Activated T-helper 1 cell treated with anti-CD3 and anti-CD28 coated beads, Interleukin-12 subunit alpha, Interleukin-12 subunit beta, Interleukin-2, Interleukin-4 antibody, amounts not matched to agents 30 ng/mL and 10 ng/mL and 1 ng/mL, durations not matched to agents 14 hours and 24 hours and 36 hours (primary cell): ENCODE measurements at places on chromosomes 16 and 17. TPM values are rescaled to one million over a fixed set of nuclear protein-coding genes. Genes with fewer than 3 reads are reported as not detected.

ZNF469 gene
- 0.57 and 0.59 TPM in 2 replicates for total RNA-seq

BTBD17 gene
- not detected in 2 replicates for total RNA-seq

SERPINF2 gene
- 0.12 and 0.41 TPM in 2 replicates for total RNA-seq

KRTAP4-1 gene
- total RNA-seq: not detected in 2 replicates

TTYH2 gene
- 5.7 and 6.8 TPM in 2 replicates for total RNA-seq

- no peak overlapping the region for H3K27ac ChIP-seq
- no peak for DNase-seq
- no peak overlapping the region for H3K4me3 ChIP-seq
- no peaks in the 10 kb centered on the region for H3K27me3 ChIP-seq
Observed at GRCh38 chr16:83715217-83715920, 92.4 kb upstream of the HSBP1 start.

GRCh38 chr17:17088086-17088485 is 45.8 kb downstream of the MPRIP start:
- H3K4me3 ChIP-seq: no peak overlapping the region
- no peaks in the 10 kb centered on the region for H3K27me3 ChIP-seq
- no peak overlapping the region for H3K27ac ChIP-seq
- peaks cover 18% of the 10 kb centered on the region for H3K4me1 ChIP-seq
- peaks cover 7% of the 10 kb centered on the region for H3K36me3 ChIP-seq
- no peak for DNase-seq

DNA sequence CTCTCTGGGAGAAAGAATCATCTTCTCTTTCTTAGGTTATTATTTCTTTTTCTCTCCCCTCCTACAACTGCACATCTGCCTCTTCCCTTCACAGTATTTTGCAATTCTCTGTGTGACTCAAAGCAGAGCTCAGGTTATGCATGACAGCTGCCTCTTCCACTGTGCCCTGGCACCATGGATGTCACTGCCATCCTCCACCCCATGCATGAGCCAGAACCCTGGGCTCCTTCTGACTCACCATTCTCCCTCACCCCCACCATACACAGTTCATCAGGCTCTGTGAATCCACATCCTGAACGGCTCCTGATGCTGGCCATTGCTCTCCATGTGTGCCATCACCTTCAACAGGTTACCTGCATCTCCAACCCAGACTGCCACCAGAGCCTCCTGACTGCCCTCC is 23.9 kb downstream of the CA10 start:
- H3K27me3 ChIP-seq: peaks cover 2% of the 10 kb centered on the region
- DNase-seq: no peak
- H3K36me3 ChIP-seq: no peaks in the 10 kb centered on the region

DNA sequence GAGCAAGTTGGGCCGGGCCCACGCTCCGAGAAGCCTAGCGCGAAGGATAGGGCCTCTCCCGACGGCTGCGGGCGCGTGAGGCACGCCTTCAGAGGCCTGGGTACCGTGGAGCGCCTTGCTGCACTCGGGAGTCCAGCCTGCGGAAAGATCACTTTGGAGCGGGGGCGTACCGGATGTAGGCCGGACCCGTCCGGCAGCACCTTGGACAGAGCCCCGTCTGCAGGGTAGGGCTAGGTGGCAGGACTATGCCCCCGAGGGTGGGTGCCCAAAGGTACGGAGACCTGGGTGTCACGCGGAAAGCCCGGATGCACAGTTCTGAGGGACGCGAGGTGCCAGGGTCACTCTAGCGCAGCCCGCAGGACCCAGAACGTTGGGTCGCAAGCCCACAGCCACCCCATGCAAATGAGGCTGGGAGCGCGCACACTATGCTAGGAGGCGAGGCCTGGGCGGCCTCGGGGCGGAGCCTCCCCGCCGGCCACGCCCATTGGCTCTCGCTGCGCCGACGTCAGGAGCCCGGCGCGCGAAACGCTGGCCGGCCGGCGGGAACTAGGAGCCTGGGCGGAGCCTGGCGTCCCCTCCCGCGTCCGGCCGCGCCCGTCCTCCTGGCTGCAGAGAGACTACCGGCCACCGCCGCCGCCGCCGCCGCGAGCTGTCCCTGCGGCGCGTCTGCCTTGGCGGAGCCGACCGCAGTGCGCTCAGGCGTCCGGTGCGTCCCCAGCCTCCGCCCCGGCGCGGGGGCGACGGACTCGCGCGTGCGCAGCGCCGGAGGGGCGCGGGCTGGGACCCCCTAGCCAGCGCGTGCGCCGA is at the start of gene PAQR4:
Gene PAQR4, plus strand, starts transcription at position 611 of the 807 bp plus-strand sequence. CDS start 327 bp downstream, outside the sequence.
- peaks cover 22% of the 10 kb centered on the region for H3K4me1 ChIP-seq
- peak within 1 kb of the TSS; percentile 52 for H3K27ac ChIP-seq
- peak; percentile 85 for DNase-seq
- peak within 1 kb of the TSS; percentile 78 for H3K4me3 ChIP-seq

- peaks cover 24% of the 10 kb centered on the region for H3K4me1 ChIP-seq
- DNase-seq: no peak
- peak overlapping the region; percentile 94 for H3K4me3 ChIP-seq
- peak overlapping the region; percentile 87 for H3K27ac ChIP-seq
- H3K36me3 ChIP-seq: peaks cover 2% of the 10 kb centered on the region
- no peaks in the 10 kb centered on the region for H3K27me3 ChIP-seq
Observed at GRCh38 chr16:68844211-68844564, 857 bp downstream of the TANGO6 start.

GRCh38 chr17:37489197-37490001 is at the start of gene DUSP14:
Gene DUSP14, plus strand, starts transcription at chr17:37489891. Its CDS starts 22,382 bp downstream, at chr17:37512273.
- peak within 1 kb of the TSS; percentile 94 for H3K4me3 ChIP-seq
- peaks cover 3% of the 10 kb centered on the region for H3K27me3 ChIP-seq
- H3K27ac ChIP-seq: peak within 1 kb of the TSS; percentile 97
- H3K4me1 ChIP-seq: peaks cover 50% of the 10 kb centered on the region
- H3K36me3 ChIP-seq: peaks cover 7% of the 10 kb centered on the region

DNA sequence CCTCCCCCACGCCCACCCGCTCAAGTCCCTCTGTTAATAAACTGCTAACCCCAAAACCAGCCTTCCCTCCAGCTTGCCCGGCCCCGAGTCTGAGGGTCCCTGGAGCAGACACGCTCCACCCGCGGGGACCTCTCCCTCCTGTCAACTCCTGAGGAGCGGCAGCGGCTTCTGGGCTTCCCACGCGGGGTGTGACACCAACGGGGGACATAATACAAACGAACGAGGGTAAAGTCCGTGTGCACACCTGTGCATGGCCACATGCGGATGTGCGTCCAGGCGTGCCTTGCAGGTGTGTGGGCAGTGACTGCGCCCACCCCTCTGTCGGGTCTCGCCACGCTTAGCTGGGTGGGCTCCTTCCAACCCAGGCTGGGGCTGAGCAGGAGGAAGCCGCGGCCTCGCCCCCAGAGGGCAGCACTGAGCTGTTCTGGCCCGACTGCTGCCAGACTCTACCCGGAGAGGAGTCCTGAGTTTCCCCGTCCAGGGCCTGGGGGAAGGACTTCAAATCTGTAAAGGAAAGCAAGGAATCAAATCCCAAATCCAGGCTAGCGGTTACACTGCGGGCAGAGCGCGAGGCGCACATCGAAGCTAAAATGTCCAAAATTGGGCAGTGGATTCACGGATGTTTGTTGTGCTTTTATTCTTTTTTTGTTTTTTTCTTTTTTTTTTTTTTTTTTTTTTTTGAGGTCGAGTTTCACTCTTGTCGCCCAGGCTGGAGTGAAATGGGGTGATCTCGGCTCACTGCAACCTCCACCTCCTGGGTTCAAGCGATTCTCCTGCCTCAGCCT is 24.2 kb upstream of the KRT17 start:
- H3K27me3 ChIP-seq: peaks cover 2% of the 10 kb centered on the region
- peaks cover 10% of the 10 kb centered on the region for H3K4me1 ChIP-seq
- peak; percentile 76 for DNase-seq

DNA sequence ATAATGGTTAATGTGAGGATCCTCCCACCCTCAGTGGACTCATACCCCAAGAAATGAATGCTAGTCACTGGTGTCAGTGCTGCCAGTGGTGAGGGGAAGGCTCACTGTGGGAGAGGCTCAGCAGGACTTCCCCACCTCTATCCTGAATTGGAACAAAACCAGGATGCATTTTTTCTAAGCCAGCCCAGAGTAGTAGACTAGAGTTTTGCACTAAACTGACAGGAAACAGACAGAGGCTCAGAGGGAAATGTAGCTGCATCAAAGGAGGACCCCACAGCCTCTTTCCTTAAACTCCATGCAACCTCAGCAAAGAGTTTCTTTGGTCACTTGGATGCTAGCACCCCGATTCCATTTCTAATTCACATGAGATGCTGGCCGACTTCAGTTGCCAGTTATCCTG is 10.7 kb upstream of the SKAP1 start:
- no peaks in the 10 kb centered on the region for H3K27me3 ChIP-seq
- H3K4me1 ChIP-seq: peaks cover 85% of the 10 kb centered on the region
- no peak for DNase-seq
- peak overlapping the region; percentile 93 for H3K27ac ChIP-seq

DNA sequence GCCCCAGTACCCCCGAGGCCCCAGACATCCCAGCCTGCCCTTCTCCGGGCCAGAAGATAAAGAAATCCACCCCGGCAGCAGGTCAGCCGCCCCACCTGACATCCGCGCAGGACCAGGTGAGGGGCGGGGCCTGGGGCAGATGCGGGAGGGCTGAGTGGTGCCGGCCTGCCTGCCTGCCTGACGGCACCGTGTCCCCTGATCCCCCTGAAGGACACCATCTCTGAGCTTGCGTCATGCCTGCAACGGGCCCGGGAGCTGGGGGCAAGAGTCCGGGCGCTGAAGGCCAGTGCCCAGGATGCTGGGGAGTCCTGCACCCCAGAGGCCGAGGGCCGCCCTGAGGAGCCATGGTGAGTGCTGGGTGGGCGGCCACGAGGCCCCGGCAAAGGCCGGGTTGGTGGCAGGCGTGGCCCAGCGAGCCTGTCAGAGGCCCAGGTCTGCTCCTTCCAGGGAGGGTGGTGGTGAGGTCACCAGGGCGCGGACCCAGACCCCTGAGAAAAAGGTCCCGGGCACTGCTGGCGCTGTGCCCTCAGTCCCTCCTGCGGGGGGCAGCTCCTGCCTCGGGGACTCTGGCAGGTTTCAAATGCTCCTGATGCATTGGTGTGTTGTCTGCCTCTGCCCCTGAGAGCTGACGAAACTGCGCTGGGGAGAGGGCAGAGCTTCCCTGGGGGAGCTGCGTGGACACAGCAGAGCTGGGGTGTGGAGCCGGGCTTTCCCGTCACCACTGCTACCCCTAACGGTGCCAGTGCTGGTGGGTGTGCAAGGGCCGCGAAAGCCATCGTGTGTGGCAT is 1.2 kb downstream of the CDT1 start:
- peaks cover 21% of the 10 kb centered on the region for H3K4me1 ChIP-seq
- peak overlapping the region; percentile 80 for H3K4me3 ChIP-seq
- peak overlapping the region; percentile 23 for H3K27ac ChIP-seq
- H3K27me3 ChIP-seq: no peaks in the 10 kb centered on the region

DNA sequence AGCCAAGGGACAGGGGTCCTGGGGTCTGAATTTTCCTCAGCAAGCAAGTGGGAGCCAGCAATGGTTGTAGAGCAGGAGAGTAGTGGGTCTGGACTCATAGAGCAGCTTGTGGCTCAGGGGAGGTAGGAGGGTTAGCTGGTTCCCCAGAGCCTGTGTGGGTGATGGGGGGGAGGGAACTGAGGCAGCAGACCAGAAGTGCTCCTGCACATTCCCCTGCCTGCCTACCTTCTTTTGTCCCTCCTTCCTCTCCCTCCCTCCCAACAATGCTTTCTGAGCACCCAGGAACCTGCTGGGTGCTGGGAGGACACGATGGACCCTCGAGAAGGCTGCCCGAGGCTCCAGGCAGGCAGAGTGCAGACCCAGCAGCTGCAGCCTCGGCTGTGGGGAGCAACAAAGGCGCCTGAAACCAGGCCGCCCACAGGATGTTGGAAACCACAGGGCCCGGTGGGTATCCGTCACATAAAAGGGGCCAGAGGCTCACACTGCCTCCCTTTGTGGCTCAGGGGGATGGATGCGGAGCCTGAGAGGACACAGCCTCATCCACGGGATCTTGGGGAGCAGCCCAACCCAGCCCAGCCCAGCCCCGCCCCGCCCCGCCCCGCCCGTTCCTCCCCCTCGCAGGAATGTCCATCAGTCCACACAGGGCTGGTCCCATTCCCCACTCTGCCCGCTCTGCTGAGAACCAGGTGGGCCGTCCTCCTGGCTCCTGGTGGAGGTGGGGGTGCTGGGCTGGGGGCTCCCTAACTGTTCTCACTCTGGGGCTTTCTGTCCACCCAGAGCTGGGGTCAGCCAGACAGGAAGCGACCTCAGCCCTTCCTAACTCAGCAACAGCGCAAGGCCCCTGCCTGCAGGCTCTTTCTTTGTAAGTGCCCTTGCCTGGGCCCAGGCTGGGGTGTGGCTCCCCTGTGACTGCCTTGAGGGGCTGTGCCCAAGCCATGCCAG is 1.7 kb upstream of the NLRC3 start:
- H3K4me1 ChIP-seq: peaks cover 52% of the 10 kb centered on the region
- H3K27me3 ChIP-seq: no peaks in the 10 kb centered on the region
- peak overlapping the region; percentile 96 for H3K4me3 ChIP-seq
- DNase-seq: peak; percentile 65
- H3K27ac ChIP-seq: peak overlapping the region; percentile 93

GRCh38 chr16:83328936-83329335 is 478.8 kb upstream of the HSBP1 start:
- no peak for DNase-seq
- H3K27me3 ChIP-seq: no peaks in the 10 kb centered on the region
- H3K36me3 ChIP-seq: no peaks in the 10 kb centered on the region
- H3K27ac ChIP-seq: no peak overlapping the region
- no peaks in the 10 kb centered on the region for H3K4me1 ChIP-seq
- no peak overlapping the region for H3K4me3 ChIP-seq

- no peaks in the 10 kb centered on the region for H3K27me3 ChIP-seq
- H3K4me1 ChIP-seq: no peaks in the 10 kb centered on the region
- DNase-seq: no peak
- H3K4me3 ChIP-seq: no peak overlapping the region
- no peak overlapping the region for H3K27ac ChIP-seq
Observed at GRCh38 chr16:81899601-81900000, 111.7 kb downstream of the SDR42E1 start.

GRCh38 chr17:39235555-39236449 is 10.1 kb upstream of the STAC2 start:
- H3K4me3 ChIP-seq: no peak overlapping the region
- DNase-seq: peak; percentile 25
- H3K27me3 ChIP-seq: peaks cover 5% of the 10 kb centered on the region
- H3K4me1 ChIP-seq: peaks cover 21% of the 10 kb centered on the region
- no peak overlapping the region for H3K27ac ChIP-seq

- peak overlapping the region; percentile 68 for H3K4me3 ChIP-seq
- peaks cover 62% of the 10 kb centered on the region for H3K27me3 ChIP-seq
- peak overlapping the region; percentile 62 for H3K27ac ChIP-seq
- peaks cover 27% of the 10 kb centered on the region for H3K4me1 ChIP-seq
- H3K36me3 ChIP-seq: no peaks in the 10 kb centered on the region
Observed at GRCh38 chr17:39621523-39622379, 5.0 kb upstream of the PPP1R1B start.

GRCh38 chr17:4536259-4536741 is 18.9 kb downstream of the MYBBP1A start:
- peaks cover 7% of the 10 kb centered on the region for H3K36me3 ChIP-seq
- H3K4me1 ChIP-seq: no peaks in the 10 kb centered on the region
- no peak for DNase-seq
- no peak overlapping the region for H3K4me3 ChIP-seq
